Fibroblast of skin of left quadriceps (primary cell): ENCODE measurements at places on chromosomes 16 and 17.
A peak's percentile ranks its signal among the peaks of the same experiment; 100 is the strongest.

DNA sequence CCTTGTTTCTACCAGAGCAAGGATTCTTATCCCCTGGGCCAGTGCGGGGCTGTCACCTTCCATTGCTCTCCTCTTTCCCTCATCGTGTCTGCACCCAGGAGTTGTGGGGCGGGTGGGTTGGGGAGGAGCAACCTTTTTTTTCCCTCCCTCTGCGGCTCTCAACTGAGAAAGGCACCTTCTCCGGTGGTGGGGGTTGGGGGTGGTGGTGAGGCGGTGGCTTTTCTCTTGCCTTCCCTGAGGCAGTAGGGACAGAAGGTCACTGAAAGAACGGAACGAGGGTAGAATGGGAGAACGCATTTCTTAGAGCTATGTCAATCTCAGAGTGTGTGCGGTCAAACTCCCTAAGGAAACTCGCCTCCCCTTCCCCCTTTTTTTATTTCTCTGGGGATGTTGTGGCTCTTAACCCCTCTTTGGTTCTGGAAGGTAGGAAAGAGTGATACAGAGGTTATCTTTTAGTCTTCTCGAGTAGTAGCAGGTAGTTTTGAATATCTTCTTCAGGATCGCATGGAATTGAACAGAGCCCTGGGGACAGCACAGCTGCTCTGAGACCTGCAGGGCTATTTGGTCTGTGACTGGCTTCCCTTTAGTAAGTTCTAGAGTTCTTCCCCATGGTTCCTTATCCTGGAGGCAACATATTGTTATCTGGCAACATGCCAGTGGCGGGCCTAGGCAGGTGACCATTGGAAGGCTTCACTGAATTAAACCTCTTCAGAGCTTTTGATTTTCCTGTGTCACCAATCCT lies 994 bp downstream of the CLTC start:
- DNase-seq = no peak

DNA sequence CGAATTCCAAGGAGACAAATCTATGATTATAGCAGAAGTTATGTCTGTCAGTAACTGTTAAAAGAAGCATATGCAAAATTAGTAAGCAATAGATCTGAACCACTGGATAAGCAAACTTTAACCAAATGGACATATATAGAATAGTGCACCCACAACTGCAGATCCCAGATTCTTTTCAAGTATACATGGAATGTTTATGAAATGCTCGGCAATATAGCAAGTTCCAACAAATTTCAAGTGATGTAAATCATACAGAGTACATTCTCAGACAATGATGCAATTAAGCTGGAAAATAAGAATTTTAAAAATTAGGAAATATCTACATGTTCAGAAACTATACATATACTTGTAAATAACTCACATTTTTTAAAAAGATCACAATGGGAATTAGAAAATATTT lies 8.4 kb upstream of the HELZ start:
- DNase-seq = peak; percentile 69

- no peak for DNase-seq
Observed at GRCh38 chr16:3101841-3102470, 2.9 kb upstream of the ZSCAN10 start.

- DNase-seq = peak; percentile 72
Observed at GRCh38 chr16:21156767-21157467, 1.6 kb upstream of the LDAF1 start.

GRCh38 chr16:50153596-50154419 lies 702 bp downstream of the TENT4B start:
- no peak for DNase-seq
